ENCODE measurements at places on chromosomes 3 and 15.

DNA sequence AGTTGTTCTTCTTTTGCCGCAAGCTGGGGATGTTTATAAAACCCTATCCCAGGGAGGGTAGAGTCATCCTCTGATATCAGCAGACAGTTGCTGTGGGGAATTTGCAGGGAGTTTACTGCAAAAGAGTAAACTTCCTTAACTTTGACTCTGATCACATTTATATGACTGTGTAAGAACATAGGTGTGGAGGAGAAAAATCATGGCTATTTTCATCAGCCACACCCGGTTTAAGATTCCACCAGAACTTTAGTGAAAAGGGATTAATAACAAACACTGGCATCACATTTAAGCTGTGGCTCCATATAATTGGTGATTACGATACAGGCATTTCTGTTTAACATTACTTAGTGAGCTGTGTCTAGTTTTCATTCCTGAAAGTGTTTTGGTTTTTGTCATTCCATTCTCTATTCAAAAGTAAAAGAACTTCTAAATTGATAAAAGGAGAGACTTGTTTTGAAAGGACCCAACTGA, 143.1 kb downstream of the MYLK start:
- no peak for DNase-seq

DNA sequence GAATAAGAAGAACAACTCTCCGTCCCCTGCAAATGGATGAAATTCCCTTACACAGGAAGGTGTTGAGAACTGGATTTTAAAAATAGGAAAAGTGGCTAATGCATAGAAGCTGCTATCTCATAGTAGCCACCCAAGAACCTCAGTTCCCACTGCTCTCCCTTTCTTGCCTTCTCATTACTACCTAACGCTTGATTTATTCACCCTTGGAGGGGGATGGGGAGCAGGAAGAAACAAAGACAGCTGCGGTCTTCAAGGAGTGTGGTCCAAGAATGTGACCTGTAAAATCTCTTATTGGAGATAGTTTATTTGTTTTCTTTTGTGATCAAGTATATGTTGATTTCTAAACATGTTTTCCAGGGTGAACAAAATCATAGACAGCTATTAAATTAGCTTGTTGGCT, 274.1 kb upstream of the CTNNB1 start:
- DNase-seq, result no peak

GRCh38 chr3:185549122-185549521, 3.3 kb downstream of the LIPH start:
- no peak for DNase-seq

GRCh38 chr3:186133980-186134379, 25.1 kb upstream of the ETV5 start:
- DNase-seq, result no peak

- DNase-seq, result no peak
Observed at GRCh38 chr3:116028157-116028556, 404.8 kb downstream of the GAP43 start.

- no peak for DNase-seq
Observed at GRCh38 chr3:100072326-100073048, 41.8 kb downstream of the FILIP1L start.

GRCh38 chr3:37115446-37115845, 58.9 kb downstream of the LRRFIP2 start:
- DNase-seq, result no peak

GRCh38 chr3:172622916-172623700, 87.8 kb downstream of the NCEH1 start:
- DNase-seq, result no peak

DNA sequence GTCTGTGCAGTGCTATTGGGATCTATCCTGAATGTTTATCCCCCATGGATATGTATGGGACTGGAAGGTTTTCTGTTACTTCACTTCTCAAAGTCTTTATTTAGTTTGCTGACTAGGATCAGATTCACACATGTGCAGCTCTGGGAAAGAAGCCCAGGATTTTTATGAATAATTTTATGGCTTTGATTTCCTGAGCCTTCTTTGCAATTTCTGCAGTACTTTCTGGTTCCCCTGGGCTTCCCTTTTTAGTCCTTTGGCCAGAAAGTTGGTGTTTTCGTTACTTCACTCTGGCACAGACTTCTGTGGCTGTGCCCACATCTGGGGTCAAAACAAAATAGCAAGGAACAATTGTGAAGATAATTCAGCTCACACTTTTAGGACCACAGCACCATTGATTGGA, 721.0 kb downstream of the OTOL1 start:
- DNase-seq, result no peak

- no peak for DNase-seq
Observed at GRCh38 chr15:29859973-29860715, 37.9 kb upstream of the TJP1 start.

DNA sequence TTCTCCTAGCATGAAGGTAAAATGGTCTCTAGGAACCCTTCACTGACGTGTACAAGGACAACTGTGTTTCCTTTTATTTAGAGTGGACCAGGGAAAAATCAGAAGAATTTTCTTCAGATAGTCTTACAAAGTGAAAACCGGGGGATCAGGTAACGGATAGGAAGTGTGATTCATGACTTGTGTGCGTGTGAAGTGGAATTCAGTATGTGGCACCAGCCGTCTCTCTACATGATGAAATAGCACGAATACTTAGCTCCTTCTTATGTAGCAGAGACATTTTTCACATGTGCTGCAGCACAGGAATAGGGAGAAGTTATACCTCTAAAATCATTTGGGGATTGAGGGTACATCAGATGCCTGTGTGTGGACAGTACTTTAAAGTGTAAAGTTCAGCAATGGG, 159.2 kb downstream of the MEX3B start:
- no peak for DNase-seq

DNA sequence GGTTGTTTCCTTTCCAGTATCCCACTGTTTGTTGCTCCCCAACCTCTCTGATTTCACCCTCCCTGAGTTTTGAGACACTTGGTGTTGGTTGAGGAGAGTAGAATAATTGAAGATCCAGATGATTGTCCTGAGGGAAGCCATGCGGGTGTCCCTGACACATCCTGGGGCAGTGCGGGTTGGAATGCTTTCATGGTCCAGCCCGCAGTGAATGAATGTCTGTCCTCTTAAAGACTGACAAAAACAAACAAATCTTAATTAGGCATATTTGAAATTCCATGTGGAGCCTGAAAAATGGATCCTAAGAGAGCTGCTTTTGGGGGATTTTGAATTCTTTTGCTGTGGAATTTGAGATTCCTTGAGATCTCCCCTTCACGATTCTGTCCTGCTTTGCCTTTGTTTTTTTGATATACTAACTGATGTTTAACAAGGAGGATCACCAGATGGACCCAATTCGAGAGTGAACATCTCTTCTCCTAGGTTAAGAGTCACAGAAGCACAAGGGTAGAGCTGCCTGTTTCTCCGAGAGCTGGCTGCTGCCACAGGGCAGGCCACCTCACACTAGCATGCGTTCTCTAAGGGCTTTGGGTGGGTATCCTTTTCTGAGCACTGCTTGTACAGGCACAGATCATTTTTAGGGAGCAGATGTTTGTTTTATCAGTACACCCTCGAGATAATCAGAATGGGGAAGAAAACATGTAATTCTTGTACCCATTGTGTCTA, 47.4 kb downstream of the GPR171 start:
- DNase-seq, result no peak

GRCh38 chr3:108528459-108529252, 18.3 kb upstream of the MYH15 start:
- no peak for DNase-seq

GRCh38 chr3:121467085-121467484, 78.7 kb downstream of the POLQ start:
- DNase-seq, result no peak

GRCh38 chr15:58070801-58071418, 5.4 kb upstream of the ALDH1A2 start:
- peak; percentile 33 for DNase-seq

- no peak for DNase-seq
Observed at GRCh38 chr3:106529738-106530137, 660.9 kb upstream of the CBLB start.

DNA sequence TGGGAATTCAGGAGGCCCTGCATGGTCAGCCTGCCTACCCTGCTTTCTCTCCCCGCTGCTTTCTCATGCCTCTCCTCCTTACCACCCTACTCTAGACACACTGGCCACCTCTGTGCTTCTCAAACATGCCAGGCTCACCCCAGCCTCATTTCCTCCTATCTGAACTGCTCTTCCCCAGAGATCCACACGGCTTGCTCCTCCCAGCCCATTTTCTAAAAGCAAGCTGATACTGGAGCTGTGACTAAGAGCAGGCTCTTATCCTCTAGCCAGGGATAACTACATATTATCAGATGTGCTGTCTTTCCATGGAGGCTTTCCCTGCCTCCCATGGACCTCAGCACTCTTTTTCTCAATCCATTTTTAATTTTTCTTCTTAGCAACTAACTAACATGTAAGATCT, 85.9 kb downstream of the BOC start:
- DNase-seq, result no peak

- no peak for DNase-seq
Observed at GRCh38 chr15:84750583-84751092, 2.2 kb downstream of the ZNF592 start.

DNA sequence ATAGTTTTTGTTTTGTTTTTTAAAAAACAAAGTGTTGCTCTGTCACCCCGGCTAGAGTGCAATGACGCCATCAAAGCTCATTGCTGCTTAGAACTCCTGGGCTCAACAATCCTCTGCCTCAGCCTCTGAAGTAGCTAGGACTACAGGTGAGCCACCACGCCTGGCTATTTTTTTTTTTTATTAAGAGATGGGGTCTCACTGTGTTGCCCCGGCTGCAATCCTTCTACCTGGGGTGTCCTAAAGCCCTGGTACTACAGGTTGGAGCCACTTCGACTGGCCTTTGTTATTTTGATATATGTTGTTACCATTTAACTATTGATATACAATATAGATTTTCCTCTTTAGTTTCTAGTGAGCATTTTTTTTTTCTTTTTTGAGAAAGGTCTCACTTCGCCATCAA, 2.6 kb downstream of the NGLY1 start:
- DNase-seq, result no peak

GRCh38 chr3:104909198-104909597, 457.5 kb upstream of the ALCAM start:
- no peak for DNase-seq

GRCh38 chr15:39784638-39785037, 2.0 kb upstream of the FSIP1 start:
- no peak for DNase-seq

GRCh38 chr3:174891524-174892203, 32.5 kb downstream of the NAALADL2 start:
- no peak for DNase-seq

DNA sequence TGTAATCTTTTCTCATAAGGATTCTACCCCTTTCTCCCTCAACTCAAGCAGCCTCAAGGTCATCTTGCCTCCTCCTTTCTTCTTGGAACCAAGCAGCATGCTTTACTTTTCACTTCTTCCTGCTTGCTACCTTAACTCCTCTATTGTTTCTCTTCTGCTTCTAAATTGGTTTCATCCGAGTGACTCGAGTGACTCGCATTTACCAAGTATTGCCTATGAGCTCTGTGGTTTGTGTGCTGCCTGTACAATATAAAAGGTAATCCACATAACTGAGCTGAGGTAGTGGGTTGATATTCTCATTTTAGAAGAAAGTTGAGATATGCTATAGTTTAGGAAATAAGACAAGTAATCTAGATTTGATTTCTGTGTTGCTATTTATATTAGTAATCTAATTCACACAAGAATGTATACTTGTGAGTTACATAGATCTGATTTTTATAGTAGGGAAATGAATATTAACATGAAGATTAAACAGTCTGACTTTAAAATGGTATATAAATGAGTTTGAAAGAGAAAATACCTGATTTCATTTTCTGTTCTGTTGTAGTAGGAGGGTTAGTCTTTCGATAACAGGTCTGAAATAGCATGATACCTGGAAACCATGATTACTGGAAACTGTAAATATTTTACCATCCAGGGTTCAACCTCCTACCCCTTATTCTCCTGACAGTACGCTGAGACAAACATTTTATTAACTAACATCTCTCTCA, 5.5 kb downstream of the HHLA2 start:
- DNase-seq, result no peak

DNA sequence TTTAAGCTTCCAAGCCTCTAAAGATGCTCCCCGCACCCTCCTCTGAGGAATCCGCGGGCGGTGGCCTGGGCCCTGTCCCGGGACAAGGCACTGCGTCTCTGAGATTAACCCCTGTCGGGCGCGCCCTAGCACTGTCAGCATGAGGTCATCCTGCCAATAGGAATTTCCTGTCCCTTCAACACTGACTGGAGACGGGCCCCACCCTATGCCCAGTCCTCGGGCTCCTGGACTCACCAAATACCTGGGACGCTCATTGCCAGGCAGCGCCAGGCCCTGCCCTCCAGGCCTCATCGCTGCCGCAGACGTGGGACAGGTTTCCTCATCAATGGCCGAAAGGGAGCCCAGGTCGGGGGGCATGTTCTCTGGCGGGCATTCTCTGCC, 67.6 kb upstream of the SH3GL3 start:
- DNase-seq, result no peak

DNA sequence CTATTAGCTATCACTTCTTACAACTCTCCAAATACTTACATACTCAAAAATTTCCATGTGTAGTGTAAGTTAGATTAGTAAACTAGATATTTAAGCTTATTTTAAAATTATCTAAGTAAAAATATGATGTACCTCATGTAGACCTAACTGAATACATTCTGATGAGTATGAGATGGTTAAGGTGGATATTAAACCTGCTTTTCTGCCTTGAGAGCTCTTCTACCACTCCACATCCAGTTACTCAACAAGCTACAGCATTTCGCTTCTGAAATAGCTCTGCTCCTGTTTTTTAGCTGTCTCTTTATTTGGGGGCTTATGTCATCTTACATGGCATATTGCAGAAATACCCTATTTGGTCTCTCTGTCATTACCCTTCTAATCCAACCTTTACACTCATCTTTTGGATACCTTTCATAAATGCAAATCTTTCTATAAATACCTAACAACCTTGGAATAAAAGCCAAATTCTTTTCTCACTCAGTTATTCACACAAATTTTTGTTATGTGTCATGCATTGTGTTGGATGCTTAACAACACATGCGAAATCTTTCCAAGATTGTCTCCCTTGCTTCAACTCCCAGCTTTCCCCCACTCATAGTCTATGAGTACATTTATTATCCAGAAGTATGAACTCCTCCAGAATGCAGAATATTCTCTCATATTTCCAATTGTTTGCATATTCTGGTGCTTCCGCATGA, 92.0 kb downstream of the ALCAM start:
- no peak for DNase-seq

GRCh38 chr15:67720556-67721175, 104.6 kb upstream of the SKOR1 start:
- no peak for DNase-seq

DNA sequence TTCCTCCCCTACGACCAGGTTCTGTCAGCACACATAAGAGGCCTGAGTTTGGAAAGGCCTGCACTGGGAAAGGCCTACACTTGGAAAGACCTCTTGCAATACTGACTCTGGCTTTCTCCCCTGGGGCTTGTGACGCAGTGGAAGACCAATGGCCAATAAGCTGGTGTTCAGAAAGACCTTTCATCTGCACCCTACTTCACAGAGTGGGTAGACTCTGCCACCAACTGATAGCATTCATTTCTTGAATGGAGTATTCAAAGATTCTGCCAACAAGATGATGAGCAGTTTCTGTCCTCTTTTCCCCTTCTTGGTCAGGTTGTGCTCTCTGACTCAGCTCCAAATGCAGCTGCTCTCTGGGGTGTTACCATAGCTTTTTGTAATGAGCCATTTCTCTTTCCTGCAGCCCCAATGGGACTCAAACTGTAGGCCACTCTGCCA, 48.8 kb downstream of the TIPARP start:
- DNase-seq, result no peak

Data from omental fat pad (tissue), 4 donors.